Effector CD4-positive, alpha-beta T cell (primary cell): ENCODE measurements at places on chromosomes 13 and 19.
A peak's percentile ranks its signal among the peaks of the same experiment; 100 is the strongest.

DNA sequence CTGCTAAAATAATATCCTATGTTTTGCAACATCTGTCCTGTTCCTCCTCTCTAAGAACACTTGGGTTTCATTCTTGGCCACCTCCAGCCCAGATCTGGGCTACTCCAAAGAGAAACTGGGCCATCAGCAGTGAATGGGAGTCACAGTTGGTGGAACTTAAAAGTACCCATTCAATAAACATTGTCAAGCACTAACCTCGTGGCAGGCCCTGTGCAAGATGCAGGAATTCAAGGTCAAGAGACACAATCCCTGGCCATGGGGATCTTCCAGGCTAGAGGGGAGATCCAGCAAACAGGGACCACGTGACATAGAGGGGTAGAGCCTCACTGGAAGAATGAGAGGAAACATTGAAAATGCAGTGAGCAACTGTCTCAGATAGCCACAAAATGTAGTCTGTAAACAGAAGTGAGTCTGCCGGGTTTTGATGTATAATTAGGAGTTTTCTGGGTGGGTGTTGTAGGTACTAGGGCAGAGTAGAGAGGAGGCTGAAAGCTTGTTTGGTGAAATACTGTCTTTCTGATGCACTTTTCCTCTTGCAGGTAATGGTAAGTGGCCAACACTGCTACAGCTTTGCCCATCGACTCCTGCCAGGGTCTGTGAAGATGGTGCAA is 14.8 kb upstream of the EID2 start:
- DNase-seq = no peak

DNA sequence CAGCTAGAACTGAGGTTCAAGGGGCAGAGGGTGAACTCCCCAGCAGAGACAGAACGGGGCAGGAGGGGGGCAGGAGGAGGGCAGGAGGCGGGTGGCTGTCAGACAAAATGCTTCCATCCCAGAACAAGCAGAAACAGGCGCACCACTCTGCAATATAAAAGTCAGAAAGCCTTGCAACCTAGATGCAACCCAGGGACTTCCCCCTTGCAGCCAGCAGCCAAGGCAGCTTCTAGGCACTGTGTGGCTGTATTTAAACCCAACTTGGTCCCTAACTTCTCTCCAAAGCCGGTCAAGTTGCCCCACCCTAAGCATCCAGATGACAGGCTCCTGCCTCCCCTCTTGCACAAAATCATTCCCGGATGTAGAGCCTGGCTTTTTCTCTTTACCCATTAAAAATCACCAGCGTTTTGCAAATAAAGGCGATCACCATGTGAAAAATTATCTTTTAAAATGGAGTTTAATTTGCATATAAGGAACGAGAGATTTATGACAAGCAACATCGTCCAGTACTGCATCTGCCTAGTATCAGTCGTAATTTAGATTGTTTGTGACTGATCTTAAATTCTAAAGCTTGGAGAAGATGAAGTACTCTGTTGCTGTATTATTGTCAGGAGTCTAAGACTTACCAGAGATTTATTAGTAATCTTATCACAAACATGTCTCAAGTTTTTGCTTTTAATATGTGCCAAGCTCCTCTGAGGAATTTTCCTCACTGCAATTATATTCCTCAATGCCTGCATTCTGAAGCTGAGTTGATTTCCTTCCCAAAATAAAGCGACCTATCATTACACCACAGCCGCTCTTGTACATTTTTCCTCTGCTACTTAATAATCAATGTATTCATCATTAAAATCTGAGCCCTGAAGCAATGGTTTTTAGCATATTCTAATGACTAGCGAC is 307.1 kb upstream of the ZNF507 start:
- DNase-seq = no peak

GRCh38 chr13:77980592-77980991 is 62.0 kb upstream of the EDNRB start:
- no peak for DNase-seq

- peak; percentile 34 for DNase-seq
Observed at GRCh38 chr19:17328517-17329365, 5.9 kb downstream of the ANO8 start.
